ENCODE measurements at places on chromosomes 5 and 9. TPM values are rescaled to one million over a fixed set of nuclear protein-coding genes. Genes with fewer than 3 reads are reported as not detected.

Gene ZNF189
- 16.0 TPM for total RNA-seq

Gene RLN2
- total RNA-seq: 4.5 TPM

Gene EMB
- 188 TPM for total RNA-seq

Gene TMEM215
- total RNA-seq: not detected

Gene OTULIN
- 86.6 TPM for total RNA-seq

Gene C9
- not detected for total RNA-seq

Gene TAF11L2
- total RNA-seq: not detected

Gene FAM151B
- not detected for total RNA-seq

Gene SLC36A2
- not detected for total RNA-seq

Gene PRDM12
- total RNA-seq: 0.17 TPM

Gene OGN
- not detected for total RNA-seq

Gene ANKDD1B
- 0.26 TPM for total RNA-seq

Gene MYOZ3
- 0.14 TPM for total RNA-seq

Gene FOXD4L4
- total RNA-seq: 0.55 TPM

Gene DMRTA1
- not detected for total RNA-seq

Gene CKS2
- 126 TPM for total RNA-seq

Gene GABRA6
- not detected for total RNA-seq

Gene RNF183
- 0.37 TPM for total RNA-seq

Gene CDK9
- total RNA-seq: 134 TPM
